Naive thymus-derived CD8-positive, alpha-beta T cell (primary cell): ENCODE measurements at places on chromosomes 5 and 9. TPM values are rescaled to one million over a fixed set of nuclear protein-coding genes. Genes with fewer than 3 reads are reported as not detected.

TMEM174 gene
- total RNA-seq = not detected

- DNase-seq = no peak
Observed at GRCh38 chr9:34291023-34291422, 38.0 kb downstream of the KIF24 start.

DNA sequence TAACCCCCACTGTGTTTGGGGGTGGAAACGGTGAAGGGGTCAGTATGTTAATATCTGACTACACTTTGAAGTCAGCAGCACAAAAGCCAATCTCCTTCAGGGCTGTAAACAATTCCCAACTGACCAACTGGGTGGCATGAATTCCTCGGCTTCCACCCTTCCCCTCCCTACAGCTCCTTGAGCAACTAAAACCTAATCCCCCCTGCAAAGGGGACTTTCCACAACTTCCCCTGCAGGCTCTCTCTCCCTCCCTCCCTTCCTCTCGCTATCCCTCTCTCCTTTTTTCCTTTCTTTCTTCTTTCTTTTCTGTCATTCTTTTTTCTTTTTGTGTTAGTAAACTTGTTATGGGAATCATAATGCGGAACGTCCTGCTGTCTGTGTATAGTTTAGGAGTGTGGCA is 65.1 kb upstream of the PTCH1 start:
- no peak for DNase-seq

- no peak for DNase-seq
Observed at GRCh38 chr5:74810915-74811314, 43.9 kb downstream of the NSA2 start.
